ENCODE measurements at places on chromosomes 5 and 9.
A peak's percentile ranks its signal among the peaks of the same experiment; 100 is the strongest.

- no peak for DNase-seq
Observed at GRCh38 chr9:15622318-15622971, 69.6 kb downstream of the CCDC171 start.

DNA sequence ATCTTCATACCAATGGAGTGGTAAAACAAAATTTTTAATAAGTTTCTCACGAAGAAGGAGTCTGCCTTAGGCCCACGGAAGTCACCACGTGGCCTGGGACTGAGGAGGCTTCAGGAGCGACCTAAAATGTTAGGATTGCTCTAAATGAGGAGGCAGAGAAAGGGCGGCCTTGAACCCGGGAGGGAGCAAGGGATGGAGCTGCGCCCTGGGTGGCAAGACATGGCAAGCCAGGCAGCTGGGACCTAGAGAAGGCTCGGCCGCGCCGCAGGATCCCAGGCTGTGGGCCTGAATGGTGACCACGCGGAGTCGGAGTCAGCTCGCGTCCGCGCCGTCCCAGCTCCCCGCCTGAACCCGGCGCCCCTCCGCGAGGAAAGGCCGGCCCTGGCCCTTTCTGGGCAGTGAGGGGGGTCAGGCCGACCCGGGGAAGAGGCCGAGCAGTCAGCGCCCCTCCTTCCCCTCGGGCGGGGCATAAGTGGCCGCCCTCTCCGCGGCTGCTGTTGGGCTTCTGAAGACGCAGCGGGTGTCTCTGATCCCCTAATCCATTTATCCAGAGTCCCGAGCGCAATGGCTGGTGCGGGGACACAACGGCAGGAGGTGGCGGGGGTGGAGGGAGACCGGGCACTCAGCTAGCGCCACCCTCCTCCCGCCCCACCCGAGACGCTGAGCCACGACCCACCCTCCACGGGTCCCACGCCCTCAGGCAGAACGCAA, 10.6 kb downstream of the IRX1 start:
- no peak for DNase-seq

- no peak for DNase-seq
Observed at GRCh38 chr5:93088592-93089389, 492.2 kb downstream of the NR2F1-AS1 start.

- peak; percentile 20 for DNase-seq
Observed at GRCh38 chr9:27198190-27198589, 89.2 kb downstream of the TEK start.

DNA sequence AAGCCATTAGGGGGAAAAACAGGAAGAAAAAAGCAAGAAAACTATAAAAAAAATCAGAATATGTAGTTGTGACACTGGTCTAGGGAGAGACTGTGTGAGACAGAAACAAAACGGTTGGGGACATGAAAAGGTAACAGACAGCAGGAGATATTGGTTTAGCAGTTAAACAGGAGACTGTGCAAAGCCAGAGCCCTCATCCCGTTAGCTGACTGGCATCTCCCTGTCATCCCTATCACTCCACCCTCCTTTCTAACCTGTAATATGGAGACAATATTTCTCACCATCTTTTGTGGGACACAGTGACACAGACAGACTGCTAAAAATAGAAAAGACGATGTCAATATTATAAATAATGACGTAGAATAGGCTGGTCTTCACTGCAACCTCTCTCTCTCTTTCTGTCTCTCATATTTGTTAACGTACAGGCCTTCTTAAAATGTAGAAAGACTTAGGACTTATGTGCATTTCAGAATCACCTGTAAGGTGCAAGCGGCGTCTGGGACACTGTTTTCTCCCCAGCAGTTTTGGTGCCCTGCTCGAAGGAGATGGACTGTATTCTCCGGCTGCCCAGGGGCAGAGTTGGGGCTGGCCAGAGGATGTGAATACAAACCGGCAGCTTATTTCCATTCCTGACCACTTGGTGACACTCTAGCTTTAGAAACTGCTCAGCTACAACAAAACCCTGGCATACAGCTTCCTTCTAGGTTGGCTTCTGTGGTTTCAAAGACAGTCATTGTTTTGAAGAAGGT, 190.6 kb downstream of the MAT2B start:
- DNase-seq, result peak; percentile 63

DNA sequence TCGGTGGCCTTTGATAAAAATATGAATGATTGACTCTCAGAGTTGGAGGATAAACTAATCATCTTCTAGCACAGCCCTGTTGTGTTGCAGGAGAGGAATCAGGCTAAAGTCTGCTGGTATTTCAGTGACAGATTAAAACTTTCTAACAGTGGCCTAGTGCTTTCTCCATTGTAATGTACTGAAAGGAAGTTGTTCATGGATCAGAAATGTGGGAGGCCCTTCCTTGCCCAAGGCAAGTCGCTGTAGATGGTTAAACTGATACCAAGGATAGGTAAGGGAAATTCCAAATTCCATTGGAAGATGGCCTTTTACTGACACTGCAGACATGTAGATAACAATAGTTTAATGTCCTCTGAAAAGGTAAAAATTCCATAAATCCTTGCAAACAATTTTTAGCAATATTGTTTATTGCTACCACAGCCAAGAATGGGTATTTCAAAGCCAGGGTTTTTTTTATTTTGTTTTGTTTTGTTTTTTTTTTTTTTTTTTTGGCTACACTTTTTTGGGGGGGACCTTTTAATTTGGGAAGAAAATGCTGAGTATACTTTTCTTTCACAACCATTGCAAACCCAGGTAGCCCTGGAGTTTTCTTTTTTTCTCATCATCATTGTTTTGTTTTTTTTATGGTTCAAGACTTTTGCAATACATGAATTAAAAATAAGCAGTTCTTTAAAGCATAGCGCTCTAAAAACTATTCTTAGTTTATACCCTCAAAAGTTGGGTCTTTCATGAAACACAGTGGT, 35.5 kb downstream of the WDR36 start:
- DNase-seq, result no peak

Measured in WERI-Rb-1 (cell line).